Skin of body (tissue), 3 donors: ENCODE measurements at places on chromosomes 13 and 19.

DNA sequence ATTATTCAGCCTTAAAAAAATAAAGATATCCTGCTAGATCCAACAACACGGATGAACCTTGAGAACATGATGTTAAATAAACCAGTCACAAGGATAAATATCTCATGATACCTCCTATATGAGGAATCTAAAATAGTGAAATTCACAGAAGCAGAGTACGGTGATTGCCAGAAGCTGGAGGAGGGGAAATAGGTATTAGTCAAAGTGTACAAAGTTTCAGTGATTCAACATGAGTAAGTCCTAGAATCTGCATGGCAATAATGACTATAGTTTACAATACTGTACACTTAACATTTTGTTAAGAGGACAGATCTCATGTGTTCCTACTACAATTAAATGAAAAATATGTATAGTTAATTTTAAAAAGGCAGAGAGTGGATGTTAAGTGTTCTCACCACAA lies 206.6 kb upstream of the SLC10A2 start:
- DNase-seq: no peak

- no peak for DNase-seq
Observed at GRCh38 chr13:100156788-100157187, 67.9 kb downstream of the PCCA start.

- DNase-seq: no peak
Observed at GRCh38 chr19:20209051-20209450, 42.0 kb downstream of the ZNF486 start.

DNA sequence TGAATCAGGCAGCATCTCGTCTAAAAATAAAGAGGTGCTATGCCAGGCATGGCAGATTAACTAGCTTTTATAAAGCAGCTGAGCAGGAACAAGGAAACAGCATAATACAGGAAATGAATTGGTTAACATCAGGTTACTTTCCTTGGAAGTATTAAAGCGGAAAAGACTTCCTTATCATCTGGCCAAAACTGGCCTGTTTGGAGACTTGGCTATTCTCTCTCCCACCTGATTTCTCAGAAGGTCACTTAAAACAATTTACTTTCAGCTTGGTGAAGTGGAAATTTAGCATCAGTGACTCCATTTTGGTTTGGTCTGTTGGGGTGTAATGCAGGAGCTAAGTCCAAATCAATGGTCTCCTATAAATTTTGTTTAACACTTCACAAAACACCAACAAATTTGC lies 191.6 kb downstream of the NUFIP1 start:
- DNase-seq: no peak

- no peak for DNase-seq
Observed at GRCh38 chr13:110648146-110648819, 32.9 kb downstream of the NAXD start.

DNA sequence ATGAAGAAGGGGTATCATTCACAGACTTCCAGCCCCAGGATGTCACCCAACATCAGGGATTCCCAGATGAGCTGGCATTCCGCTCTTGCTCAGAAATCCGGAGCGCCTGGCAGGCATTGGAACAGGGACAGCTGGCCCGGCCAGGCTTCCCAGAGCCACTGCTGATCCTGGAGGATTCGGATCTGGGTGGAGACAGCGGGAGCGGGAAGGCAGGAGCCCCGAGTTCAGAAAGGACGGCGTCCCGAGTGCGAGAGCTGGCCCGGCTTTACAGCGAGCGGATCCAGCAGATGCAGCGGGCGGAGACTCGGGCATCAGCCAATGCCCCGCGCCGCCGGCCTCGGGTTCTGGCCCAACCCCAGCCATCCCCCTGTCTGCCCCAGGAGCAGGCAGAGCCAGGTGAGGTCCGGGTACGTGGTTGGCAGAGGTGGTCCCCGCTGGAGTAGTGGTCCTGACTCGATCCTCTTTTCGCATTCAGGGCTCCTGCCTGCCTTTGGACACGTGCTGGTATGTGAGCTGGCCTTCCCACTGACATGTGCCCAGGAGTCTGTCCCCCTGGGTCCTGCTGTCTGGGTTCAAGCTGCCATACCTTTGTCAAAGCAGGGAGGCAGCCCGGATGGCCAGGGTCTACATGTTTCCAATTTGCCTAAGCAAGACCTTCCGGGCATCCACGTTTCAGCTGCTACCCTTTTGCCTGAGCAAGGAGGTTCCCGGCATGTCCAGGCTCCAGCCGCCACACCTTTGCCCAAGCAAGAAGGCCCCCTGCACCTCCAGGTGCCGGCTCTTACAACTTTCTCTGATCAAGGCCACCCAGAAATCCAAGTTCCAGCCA lies 11.0 kb downstream of the PLEKHG2 start:
- no peak for DNase-seq

GRCh38 chr13:55366676-55367075 lies 1774.0 kb upstream of the PRR20A start:
- DNase-seq: no peak

GRCh38 chr13:50244713-50245574 lies 229.7 kb downstream of the KCNRG start:
- DNase-seq: no peak

DNA sequence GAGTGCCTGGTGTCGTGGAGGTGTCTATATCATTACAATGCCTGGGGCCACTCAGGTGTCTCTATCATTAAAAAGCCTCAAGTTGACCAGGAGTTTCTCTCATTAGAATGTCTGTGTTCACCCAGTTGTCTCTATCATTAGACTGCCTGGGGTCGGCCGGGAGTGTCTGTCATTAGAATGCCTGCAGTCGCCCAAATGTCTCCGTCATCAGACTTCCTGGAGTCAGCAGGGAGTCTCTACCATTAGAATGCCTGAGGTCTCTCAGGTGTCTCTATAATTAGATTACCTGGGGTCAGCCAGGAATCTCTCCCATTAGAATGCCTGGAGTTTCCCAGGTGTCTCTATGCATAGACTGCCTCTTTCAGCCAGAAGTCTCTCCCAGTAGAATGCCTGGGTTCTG lies 1477.6 kb downstream of the UQCRFS1 start:
- no peak for DNase-seq

DNA sequence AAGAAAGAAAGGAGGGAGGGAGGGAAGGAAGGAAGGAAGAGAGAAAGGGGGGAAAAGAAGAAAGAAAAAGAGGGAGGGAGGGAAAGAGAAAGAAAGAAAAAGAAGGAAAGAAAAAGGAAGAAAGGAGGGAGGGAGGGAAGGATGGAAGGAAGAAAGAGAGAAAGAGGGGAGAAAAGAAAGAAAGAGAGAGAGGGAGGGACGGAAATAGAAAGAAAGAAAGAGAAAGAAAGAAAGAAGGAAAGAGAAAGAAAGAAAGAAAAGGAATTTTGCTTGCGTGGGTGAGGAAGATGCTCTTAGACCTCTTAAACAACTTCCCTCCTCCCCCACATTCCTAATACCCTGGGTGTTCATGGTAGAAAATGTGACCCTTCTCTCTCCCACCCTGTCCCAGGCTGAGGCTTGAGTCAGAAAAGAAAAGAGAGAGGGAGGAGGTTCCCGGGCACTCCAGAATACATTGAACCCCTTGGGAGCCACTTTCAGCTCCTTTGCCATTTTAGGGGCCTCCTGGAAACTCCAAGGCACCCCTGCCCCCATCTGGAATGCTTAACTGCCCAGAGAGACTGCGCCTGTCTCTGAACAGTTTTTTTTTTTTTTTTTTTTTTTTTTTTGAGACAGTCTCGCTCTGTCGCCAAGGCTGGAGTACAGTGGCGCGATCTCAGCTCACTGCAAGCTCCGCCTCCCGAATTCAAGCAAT lies 9.2 kb upstream of the KANK3 start:
- DNase-seq: no peak

GRCh38 chr13:52845334-52845761 lies 3.1 kb downstream of the PCDH8 start:
- DNase-seq: no peak

DNA sequence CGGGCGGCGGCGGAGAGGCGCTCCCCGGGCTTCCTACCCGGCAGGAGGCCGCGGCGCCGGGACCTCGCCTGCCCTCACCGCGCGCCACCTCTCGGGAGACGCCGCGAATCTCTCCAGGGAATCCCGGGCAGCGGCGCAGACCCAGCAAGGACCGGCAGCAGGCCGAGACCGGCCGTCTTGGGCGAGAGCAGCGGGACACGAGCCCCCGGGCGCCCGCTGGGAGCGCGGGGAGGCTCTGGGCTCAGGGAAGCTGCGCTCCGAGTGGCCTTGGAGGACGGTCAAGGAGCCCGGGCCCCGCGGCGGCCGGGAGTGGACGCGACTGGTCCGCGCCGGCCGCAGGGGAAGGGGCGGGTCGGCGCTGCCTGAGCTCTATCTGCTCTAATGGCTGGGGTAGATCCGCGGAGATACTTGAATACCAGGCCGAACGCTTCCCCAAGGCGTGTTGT lies 14.7 kb downstream of the CDX2 start:
- DNase-seq: no peak

GRCh38 chr13:113442985-113443362 lies 10.3 kb downstream of the ADPRHL1 start:
- DNase-seq: no peak

DNA sequence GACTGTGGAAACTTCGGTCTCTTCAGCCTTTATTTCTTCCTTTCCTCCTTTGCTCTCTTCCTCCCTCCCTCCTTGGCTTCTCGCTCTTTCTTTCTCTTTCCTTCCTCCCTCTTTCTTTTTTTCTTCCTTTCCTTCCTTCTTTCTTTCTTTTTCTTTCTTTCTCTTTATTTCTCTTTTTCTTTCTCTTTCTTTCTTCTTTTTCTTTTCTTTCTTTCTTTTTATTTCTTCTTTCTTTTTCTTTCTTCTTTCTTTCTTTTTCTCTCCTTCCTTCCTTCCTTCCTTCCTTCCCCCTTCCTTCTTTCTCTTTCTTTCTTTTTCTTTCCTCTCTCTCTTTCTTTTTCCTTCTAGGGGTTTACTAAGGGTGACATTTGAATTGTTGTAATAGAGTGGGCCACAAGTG lies 290.2 kb upstream of the MAB21L1 start:
- no peak for DNase-seq
